Effector CD8-positive, alpha-beta T cell (primary cell): ENCODE measurements at places on chromosomes 1 and 21.

GRCh38 chr1:3664700-3665375 is 12.5 kb downstream of the TP73 start:
- DNase-seq = no peak

GRCh38 chr1:7541629-7542028 is 229.5 kb upstream of the VAMP3 start:
- DNase-seq = no peak

DNA sequence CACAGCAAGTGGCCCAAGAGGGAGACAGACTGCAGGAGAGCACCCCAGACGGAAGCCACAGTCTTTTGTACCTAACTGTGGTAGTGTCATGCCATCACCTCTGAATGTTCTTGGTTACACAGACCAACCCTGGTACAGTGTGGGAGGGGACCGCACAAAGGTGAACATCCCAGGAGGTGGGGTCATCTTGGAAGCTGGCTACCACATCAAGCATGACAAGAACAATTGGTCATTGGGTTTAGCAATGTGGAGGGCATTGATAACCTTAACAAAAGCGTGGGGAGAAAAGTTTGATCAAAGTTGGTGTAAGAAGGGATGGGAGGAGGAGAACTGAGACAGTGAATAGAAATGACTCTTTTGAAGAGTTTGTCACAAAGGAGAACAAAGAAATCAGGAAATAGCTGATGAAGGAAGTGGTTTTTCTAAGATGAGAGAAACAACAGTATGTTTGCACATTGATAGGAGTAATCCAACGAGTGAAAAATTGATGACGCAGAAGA is 87.1 kb upstream of the CACNA1E start:
- DNase-seq = peak; percentile 6

DNA sequence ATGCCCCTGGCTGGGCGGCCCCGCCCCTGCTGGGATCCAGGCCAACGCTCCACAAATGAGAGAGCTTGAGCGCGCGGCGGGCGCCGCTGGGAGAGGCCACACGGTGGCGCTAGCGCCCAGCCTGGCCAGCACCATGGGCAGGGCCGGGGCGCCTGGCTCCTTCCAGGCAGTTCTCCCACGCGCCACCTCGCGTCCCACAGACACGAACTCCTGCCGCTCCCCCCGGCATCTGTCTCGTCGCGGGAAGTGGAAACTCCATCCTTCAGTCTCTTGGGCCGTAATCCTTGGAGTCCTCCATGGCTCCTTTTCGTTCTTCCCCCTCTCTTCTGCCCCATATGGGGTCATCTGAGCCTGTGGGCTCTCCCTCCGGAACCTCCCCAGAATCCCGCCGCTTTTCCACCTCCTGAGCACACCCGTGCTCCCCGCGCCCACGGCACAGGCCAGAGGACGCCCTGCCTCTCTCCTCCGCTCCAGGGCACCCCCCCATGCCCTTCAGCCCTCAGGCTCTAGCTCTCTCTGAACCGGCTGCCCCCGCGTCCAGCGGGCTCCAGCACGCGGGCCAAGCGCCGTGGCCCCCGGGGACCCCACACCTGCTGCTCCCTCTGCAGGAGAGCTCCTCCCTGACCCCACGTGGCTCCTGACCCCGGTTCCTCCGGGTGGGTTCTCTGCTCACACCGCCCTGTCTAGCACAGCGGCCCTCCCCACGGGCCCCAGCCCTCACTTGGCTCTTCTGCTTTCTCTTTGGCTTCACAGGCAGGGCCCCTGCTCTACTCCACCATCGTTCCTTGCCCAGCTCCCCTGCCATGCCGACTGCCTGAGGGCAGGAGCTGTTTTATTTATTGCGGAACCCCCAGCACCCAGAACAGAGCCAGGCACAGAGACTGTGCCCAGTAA is 31.9 kb upstream of the EDN2 start:
- peak; percentile 26 for DNase-seq

DNA sequence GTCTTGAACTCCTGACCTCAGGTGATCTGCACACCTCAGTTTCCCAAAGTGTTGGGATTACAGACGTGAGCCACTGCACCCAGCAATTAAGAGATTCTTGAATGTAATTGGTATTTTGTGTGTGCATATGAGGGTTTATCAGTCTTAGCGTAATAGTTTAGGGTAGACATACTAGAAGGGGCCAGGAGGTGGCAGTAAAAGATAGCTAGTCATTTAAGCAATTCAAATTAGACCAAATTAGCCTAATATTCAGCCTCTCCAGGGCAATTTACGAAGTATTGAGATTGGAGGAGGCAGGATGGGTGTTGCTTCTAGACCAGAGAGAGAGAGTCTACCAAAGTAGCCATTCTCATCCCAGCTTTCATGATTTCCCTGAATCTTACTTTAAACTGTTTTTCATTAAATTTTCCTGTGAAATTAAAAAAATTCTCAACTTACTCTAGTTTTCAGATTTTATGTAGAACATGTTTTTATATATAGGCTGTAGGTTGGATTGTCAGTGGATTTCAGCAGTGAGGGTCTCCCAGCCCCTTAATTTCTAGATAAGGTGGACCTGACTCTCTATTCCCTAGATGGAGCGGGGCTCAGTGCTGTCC is 119.7 kb downstream of the HHAT start:
- DNase-seq = no peak

- no peak for DNase-seq
Observed at GRCh38 chr1:82388679-82389078, 587.9 kb downstream of the ADGRL2 start.

DNA sequence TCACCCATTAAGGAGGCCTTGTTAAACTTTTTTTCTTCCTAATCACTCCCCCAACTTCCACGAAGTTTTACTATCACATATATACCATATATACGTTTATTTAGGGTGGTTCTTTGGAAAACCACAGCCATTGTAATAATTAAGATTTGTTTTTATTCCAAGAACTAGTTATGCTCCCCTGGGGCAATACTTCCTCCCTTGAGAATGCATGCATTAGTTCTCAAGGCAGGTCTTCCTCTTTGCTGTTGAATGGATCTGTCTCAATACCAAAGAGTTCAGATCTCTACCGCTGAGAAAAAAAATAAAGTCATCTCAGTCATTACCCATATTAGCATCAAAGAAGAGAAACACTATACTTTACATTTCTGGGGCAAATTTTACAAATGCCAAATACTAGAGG is 567.7 kb upstream of the RGS18 start:
- no peak for DNase-seq

GRCh38 chr21:33855190-33855589 is 60.4 kb downstream of the ATP5PO start:
- DNase-seq = no peak

DNA sequence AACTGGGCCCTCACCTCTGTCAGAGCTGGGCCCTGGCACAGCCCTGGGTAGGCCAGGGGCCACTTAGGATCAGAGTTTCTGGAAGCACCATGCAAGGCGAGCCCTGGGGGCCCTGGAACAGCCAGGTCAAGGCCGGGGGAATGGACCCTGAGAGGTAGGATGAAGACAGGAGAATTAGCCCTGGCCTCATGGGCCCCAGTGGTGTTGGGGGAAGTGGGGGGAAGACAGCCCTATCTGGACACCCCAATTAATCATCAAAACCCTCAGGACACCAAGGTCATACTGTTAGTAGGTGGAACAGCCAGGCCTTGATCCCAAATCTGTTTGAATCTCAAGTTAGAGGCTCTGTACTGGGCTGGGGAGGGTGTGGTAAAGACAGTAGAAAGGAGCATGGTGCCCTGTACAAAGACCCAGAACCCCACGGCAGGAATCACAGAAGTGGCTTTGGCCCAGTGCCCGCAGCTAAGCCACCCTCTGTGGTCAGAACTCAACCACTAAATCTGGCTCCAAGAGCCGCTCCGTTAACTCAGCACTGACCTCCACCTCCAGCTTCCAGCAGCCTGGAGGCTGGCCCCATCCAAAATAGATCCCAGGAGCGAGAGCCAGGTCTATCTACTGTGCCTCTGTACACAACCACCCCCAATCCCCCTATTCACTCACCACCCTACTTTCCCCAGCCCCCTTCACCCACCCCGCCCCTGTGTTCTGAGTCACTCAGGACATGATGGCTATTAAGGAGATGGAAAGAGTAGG is 14.0 kb upstream of the TRIM63 start:
- DNase-seq = no peak

GRCh38 chr1:234765181-234765580 is 155.2 kb upstream of the IRF2BP2 start:
- no peak for DNase-seq

DNA sequence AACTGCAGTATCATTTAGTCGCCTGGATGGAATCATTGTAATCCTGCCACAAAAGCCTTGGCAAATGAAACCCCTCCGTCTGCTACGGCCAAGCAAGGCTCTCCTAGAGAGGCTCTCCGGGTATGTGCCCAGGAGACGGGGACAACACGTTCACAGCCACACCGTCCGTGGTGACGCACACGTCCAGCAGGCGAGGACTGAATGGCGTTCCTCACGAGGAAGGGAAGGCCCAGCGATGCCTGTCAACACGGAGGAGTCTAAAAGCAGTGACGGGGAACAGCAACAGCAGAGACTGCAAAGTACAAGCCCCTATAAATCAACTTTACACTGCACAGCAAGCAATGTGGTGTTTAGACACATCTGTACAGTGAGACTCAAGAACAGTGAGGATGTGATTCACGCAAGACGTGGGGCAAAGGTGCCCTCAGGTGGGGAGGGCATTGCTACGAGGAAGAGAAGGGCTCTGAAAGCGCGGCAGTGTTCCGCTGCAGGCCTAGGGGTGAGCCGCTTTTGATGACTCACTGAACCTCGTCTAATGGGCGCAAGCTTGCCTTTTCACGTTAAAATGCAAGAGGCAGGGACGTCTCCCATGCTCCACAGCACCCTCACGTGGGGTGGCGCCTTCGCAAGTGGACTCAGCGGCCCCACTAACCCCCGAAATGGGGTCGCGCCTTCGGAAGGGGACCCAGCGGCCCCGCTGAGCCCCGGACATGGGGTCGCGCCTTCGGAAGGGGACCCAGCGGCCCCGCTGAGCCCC is 6.8 kb downstream of the WRAP73 start:
- DNase-seq = no peak

GRCh38 chr1:5570931-5571330 is 421.3 kb downstream of the NPHP4 start:
- no peak for DNase-seq

- no peak for DNase-seq
Observed at GRCh38 chr1:200869753-200870391, 2.9 kb upstream of the GPR25 start.

DNA sequence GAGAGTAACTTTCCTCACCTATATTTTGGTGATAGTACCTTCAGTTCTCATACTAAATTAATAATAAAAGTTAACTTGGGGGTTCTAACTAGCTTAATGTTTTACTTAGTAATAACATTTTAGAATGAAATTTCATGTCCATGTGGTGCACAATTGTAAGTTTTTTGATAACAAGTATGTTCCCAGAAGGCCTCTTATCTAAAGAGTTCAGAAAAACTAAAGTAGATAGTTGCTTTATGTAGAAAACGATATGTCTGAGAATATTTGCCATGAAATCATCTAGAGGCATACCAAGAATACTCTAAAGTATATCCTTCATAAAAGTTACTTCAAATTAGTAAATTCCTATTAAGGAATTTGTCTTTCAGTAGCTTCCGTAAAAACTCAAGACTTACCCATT is 10.2 kb upstream of the ADCY10 start:
- no peak for DNase-seq

DNA sequence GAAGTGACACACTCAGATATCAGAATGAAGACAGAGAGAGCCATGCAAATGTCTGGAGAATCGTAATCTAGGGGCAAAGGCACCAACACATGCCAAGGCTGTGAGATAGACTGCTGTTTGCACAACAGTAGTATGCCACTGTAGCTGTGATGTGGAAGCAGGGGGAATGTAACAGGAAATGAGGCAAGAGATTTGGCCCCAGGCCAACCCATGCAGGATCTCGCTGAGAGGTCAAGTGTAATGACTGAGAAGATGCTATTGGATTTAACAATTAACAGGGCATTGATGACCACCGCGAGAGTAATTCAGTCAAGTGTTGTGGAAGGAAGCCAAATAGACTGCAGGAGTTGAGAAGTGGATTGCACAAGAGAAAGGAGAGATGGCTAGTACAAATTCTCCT is 107.3 kb upstream of the ST6GALNAC5 start:
- no peak for DNase-seq
